WTC11 (cell line): ENCODE measurements at places on chromosomes 11 and 22. TPM values are rescaled to one million over a fixed set of nuclear protein-coding genes. Genes with fewer than 3 reads are reported as not detected.

Gene CRYBB1
- 4.0 to 5.1 TPM (median 4.6 TPM) in 3 replicates for total RNA-seq

Gene PGA3
- total RNA-seq = 0.20 to 0.37 TPM in 2 of 3 replicates, not detected in the other

Gene POTEH
- not detected in 3 replicates for total RNA-seq

Gene FTH1
- total RNA-seq = 1,108 to 1,272 TPM (median 1,247 TPM) in 3 replicates

Gene MIAT
- total RNA-seq = 50.7 to 61.6 TPM (median 58.2 TPM) in 3 replicates

Gene LMO1
- 0.39 to 0.44 TPM (median 0.44 TPM) in 3 replicates for total RNA-seq

Gene BARX2
- not detected in 3 replicates for total RNA-seq

Gene TRIM49
- not detected in 3 replicates for total RNA-seq

Gene TPBGL
- total RNA-seq = 0.37 to 0.78 TPM (median 0.60 TPM) in 3 replicates

Gene CYP2D6
- 1.4 to 1.7 TPM (median 1.6 TPM) in 3 replicates for total RNA-seq

Gene OR52I2
- not detected in 3 replicates for total RNA-seq

Gene TRMU
- total RNA-seq = 62.4 to 103 TPM (median 64.6 TPM) in 3 replicates

Gene OR5P2
- not detected in 3 replicates for total RNA-seq
